ENCODE measurements at places on chromosomes 12 and 14.

GRCh38 chr12:52006726-52007157, at the start of gene TAMALIN:
Gene TAMALIN (plus strand): TSS chr12:52006946. CDS start chr12:52007020, 74 bp downstream.
- DNase-seq, result no peak

- DNase-seq, result no peak
Observed at GRCh38 chr14:22830443-22831010, 840 bp downstream of the MRPL52 start.

- no peak for DNase-seq
Observed at GRCh38 chr14:75273272-75274049, 5.2 kb upstream of the FOS start.

DNA sequence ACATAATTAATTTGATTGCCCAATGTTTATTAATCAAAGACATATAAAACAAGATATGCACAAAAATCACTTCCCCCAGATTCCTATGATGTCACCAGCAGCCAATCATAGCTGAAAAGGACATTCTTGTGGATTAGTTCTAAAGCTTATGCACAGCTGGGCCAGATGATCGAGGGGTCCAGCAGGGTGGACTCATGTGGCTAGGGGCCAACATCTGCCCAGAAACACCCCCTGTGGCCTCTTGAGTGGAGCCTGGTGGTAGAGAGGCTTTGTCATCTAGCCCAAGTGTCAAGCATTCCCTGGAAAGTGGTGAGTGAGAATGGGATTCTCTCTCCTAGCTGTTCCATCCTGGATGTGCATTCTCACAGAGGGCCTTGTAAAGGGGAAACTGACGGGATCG, 590.0 kb downstream of the BCL11B start:
- DNase-seq, result no peak

DNA sequence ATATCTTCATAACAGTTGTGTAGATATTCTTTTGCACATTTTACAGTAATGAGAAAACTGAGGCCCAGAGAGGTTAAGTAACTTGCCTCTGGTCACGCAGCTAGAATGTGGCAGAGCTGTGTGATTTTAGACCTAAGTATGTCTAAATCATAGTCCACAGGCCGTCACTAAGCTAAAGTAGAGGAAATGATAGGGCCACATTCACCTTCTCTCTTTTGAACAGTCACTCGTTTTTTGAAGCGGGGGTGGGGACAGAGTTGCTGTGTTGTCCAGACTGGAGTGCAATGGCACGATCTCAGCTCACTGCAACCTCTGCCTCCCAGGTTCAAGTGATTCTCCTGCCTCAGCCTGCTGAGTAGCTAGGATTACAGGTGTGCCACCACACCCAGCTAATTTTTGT, 68.5 kb downstream of the RASSF3 start:
- DNase-seq, result no peak

DNA sequence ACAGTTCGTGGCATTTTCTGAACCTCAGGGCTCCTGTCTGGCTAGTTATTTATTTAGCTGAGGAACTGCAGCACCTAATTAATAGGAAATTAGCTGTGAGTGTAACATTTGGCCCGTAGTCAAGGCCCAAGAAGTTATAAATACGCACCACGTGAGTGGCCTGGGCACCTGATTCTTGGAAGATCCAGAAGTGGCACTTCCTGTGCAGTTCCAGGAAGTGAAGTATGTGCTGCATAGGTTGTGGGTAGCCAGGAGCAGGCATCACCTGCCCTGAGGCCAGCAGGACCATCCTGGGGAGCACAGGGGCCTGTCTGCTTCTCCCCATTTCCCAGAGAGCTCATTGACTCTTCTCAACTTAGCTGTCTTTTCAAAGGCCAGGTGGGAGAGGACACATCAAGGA, 255.6 kb downstream of the NRXN3 start:
- no peak for DNase-seq

- no peak for DNase-seq
Observed at GRCh38 chr12:77795699-77796098, 35.0 kb upstream of the NAV3 start.

- no peak for DNase-seq
Observed at GRCh38 chr14:106218174-106218573, 691.8 kb downstream of the TMEM121 start.

GRCh38 chr12:3231399-3231876, 154.3 kb downstream of the TSPAN9 start:
- DNase-seq, result no peak

DNA sequence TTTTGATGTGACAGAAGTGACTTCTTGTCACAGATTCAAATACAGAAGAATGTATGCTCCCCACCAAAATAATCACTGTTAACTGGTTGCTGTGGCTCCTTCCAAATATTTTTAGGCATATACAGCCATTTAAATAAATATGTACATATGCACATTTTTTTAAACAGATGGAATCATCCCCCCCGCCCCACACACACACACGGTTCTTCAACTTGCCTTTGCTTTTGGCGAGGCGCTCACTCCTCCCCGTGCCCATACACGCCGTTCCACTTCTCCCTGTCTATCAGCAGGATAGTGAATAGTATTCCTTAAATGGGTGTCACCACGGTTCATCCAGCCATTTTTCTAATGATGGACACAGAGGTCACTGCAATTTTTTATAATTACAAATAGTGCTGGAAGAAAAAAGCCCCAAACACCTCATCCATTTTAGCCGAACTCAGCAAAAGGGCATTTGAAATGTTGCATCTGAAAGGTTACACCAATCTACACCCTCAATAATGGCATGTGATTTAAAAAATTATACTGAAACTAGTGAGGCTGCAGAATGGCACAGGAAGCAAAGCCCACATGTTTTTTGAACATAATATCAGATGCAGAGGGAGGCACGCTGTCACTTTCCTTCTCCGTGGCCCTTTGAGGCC, 39.2 kb upstream of the MEG3 start:
- DNase-seq, result no peak

DNA sequence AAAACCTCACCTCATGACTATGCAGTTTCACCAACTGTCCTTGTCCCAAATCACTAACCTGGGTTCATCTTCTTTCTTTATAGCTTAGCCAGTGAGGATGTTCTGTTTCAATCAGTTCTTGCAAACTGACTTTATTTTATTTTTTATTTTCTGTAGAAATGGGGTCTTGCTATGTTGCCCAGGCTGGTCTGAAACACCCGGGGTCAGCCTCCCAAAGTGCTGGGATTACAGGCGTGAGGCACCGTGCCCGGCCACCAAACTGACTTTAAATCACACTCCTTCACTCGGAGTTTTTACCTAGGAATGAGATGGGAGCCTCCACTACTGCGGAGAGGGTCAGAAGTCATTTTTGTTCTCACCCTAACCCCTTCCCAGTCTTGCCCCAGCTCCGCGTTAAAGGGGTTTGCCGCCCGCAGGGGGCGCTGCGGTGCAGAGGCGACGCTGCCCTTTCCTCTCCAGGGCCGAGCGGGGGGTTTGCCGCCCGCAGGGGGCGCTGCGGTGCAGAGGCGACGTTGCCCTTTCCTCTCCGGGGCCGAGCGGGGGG, 7.0 kb upstream of the B4GALNT3 start:
- no peak for DNase-seq

DNA sequence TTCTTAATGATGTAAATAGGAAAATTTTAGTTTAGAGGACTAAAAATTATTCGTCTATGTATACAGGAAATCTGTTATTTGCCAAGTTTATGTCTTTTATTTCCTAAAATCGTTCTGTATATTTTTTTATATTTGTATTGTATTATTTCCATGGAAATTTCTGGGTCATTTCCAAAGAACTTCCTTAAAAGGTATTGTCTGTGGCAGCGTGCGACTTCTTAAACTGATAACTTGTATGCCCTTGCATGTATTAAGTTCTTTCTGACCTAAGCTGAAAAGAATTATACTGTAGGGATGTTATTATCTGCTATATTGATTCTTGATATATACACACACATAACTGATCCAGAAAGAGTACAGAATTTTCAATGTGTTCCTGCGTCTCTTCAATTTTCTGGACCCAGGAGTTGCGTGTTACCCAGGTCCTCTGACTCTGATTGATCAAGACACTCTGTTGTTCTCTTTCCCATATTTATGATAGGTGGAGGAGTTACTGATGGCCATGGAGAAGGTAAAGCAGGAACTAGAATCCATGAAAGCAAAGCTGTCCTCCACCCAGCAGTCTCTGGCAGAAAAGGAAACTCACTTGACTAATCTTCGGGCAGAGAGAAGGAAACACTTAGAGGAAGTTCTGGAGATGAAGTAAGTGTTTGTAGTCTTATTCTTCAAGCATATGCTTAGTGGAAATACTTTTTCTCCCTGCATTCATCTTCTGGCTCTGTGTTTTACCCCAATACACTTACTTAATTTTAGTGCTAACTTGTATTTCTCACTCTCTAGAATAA, 298.5 kb downstream of the ERC1 start:
- no peak for DNase-seq

DNA sequence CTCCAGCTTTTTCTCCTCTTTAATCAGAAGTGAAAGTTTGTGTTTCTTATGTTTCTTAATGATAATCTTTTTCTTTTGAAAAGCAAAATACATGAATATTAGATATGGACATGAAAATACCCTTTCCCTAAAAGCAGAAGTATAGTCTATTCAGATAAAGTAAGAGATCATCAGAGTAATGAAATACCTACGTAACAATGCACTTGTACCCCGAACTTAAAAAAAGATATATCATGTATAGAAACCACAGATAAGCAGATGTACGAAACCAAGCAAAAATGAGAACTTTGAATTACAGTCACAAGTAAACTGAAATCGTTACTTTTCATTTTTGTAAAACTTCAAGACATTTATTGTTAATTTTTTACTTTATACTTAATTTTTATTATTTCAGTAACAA, 1.5 kb upstream of the GPR65 start:
- no peak for DNase-seq

DNA sequence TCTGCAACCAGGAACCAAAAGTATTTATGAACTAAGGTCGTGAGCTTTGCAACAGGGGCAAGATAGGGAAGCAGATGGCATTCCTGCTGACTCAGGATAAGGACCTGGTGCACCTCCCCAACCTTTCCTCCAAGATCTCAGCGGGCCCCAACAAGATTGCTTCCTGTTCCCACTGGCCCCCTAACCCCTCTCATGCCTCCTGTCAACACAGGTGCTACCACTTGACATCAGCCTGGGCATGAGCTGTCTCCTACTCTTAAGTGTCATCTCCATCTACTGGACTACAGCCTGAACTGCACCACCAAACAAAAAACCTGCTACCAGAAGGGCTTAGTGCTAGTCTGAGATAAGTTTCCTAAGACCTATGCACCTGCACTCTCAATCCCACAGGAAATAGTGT, 32.7 kb downstream of the MED6 start:
- DNase-seq, result no peak

- DNase-seq, result no peak
Observed at GRCh38 chr12:122981587-122982476, 1.4 kb downstream of the ARL6IP4 start.

DNA sequence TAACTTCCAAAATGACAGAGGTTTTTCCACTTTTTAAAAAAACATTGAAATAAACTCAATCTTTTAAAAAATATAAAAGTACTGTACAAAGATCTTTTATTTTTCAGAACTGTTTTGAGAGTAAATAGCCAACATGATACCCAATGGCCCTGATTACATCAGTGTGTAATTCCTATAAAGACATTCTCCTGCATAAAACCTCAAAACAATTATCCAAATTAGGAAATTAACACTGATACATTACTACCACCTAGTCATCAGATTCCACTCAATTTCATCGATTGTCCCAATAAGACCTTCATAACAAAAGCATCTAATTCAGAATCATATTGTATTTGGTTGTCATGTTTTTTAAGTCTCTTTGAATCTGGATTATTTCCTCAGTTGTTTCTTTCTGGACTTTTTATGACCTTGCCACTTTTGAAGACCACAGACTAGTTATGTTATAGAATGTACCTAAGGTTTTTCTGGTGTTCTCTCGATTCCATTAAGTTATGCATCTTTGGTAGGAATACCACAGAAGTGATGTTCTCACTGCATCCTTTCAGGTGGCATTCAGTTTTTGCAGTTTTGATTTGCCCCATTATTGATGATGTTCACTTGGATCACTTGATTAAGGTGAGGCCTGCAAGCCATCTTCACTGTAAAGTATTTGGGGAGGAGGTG, 4.0 kb upstream of the YEATS4 start:
- no peak for DNase-seq

GRCh38 chr14:65433157-65433556, 20.6 kb downstream of the FUT8 start:
- DNase-seq, result no peak

DNA sequence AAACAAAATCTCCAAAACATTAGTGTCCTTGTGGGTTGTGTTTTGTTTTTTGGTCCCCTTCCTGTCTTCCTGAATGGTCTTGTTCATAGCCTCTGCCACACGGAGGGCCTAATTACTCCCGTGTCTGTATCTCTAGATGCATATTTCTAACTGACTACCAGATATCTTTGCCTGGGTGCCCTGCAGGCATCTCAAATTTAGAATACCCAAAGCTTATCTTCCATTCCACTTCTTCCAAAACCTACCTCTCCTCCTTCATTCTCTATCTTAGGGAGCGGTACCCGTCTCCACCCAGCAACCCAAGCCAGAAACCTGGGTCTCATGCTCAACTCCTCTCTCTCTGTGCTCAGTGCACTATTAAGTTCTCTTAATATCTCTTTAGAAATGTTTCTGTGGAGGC, 10.9 kb upstream of the METAP2 start:
- DNase-seq, result no peak

DNA sequence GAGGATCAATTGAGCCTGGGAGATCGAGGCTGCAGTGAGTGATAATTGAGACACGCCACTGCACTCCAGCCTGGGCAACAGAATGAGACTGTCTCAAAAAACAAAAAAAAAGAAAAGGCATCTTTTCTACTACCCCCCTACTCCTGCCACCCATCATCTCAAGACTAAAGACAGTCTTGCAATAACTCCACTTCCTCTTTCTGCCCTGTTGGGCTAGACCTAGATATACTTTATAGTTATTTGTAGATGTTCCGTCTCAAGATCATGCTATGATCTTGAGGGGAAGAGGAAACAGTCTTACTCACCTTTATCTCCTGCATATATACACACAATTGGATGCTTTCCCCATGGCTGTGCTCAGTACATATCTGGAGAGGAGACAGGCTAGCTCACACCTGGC, 12.1 kb upstream of the ESPL1 start:
- DNase-seq, result no peak

DNA sequence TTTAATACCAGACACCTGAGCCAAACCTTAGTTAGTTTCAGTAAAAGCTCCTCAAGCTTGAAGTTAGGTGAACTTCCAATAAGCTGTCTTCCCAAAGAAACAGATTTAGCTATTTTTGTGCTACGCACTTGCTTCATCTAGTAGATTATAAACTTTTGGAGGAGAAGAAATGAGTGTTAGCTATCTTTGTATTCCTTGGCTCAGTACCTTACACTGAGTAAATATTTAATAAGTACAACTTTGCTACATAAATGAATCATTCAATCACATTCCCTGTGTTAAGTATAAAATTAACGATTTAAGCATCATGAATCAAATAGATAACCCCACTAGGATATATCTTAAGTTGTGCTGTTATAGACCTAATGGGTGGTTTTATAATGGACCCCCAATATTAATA, 307.0 kb downstream of the PCNX1 start:
- no peak for DNase-seq

Data from NCI-H2081 treated with DMSO at 0.1 percent for 48 hours (cell line).